ENCODE measurements at places on chromosomes 11 and 22. TPM values are rescaled to one million over a fixed set of nuclear protein-coding genes. Genes with fewer than 3 reads are reported as not detected.

Gene MRGPRX3
- not detected for total RNA-seq

Gene GP1BB
- total RNA-seq = 63.4 TPM

Gene SLC3A2
- total RNA-seq = 380 TPM

Gene PRODH
- total RNA-seq = 5.9 TPM

Gene CCDC188
- 0.36 TPM for total RNA-seq

- DNase-seq = no peak
- no peak overlapping the region for H3K27ac ChIP-seq
- H3K36me3 ChIP-seq = no peaks in the 10 kb centered on the region
- H3K4me3 ChIP-seq = no peak overlapping the region
Observed at GRCh38 chr11:15627560-15627959, 512.8 kb downstream of the INSC start.

- H3K4me3 ChIP-seq = no peak overlapping the region
- no peak for DNase-seq
- H3K27ac ChIP-seq = no peak overlapping the region
- H3K36me3 ChIP-seq = no peaks in the 10 kb centered on the region
- no peaks in the 10 kb centered on the region for H3K27me3 ChIP-seq
- no peaks in the 10 kb centered on the region for H3K4me1 ChIP-seq
Observed at GRCh38 chr11:29578806-29579205, 438.0 kb downstream of the KCNA4 start.

- no peak for DNase-seq
- H3K27me3 ChIP-seq = peaks cover 23% of the 10 kb centered on the region
- H3K27ac ChIP-seq = no peak overlapping the region
- no peaks in the 10 kb centered on the region for H3K4me1 ChIP-seq
- H3K4me3 ChIP-seq = no peak overlapping the region
Observed at GRCh38 chr11:4577761-4578160, 3.8 kb upstream of the OR52I2 start.

DNA sequence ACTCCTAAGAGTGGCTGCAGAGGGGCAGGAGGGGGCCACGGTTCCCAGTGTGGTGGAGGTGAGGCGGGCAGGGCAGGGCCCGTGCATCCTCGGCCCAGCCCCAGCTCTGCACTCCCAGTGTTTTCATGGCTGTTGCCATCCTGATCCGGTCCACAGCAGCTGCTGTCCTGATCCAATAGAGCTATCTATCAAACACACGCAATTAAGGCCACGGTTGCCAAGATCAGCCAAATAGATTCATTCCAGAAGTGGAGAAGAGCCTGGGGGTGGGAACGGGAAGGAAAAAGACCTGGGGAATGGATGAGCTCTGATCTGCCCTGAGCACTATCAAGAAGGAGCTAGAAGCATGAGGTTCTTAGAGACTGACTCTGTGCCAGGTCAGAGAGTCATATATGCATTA lies 160.9 kb upstream of the SYT13 start:
- DNase-seq = no peak
- peaks cover 54% of the 10 kb centered on the region for H3K27me3 ChIP-seq
- no peaks in the 10 kb centered on the region for H3K36me3 ChIP-seq

DNA sequence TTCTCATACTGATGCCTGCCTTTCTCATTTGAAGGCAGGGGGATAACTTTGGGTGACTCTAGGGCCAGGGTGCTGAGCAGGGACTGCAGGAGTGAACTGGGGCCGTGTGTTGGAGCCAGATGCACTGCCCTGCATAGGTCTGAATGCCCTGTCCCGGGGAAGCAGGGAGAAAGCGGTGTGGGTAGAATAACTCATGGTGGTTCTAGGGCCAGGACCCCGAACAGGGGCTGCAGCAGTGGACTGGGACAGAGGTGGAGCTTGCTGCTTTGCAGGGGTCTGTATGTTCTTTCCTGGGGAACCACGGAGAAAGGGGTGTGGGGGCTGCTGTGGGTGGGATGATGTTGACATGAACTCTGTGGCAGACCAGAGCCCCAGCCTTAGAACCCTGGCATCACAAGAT lies 52.9 kb downstream of the GAB4 start:
- H3K36me3 ChIP-seq = no peaks in the 10 kb centered on the region
- DNase-seq = peak; percentile 49
- no peaks in the 10 kb centered on the region for H3K27me3 ChIP-seq
- no peak overlapping the region for H3K27ac ChIP-seq
- no peaks in the 10 kb centered on the region for H3K4me1 ChIP-seq

DNA sequence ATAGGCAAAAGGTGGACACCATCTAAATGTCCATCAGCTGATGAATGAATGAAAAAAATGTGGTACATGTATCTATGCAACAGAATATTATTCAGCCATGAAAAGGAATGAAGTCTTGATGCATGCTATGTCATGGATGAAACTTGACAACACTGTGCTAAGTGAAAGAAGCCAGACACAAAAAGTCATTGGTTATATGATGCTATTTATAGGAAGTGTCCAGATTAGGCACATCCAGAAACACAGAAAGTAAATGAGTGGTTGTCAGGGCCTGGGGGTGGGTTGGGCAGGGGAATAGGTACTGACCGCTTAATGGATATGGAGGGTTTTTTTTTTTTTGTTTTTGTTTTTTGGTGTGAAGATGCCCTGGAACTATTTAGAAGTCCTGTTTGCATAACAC lies 21.7 kb upstream of the MN1 start:
- H3K27ac ChIP-seq = no peak overlapping the region
- peaks cover 1% of the 10 kb centered on the region for H3K36me3 ChIP-seq
- DNase-seq = no peak
- H3K27me3 ChIP-seq = no peaks in the 10 kb centered on the region

- no peaks in the 10 kb centered on the region for H3K36me3 ChIP-seq
- H3K27me3 ChIP-seq = no peaks in the 10 kb centered on the region
- DNase-seq = no peak
- H3K4me1 ChIP-seq = peaks cover 46% of the 10 kb centered on the region
- H3K4me3 ChIP-seq = no peak overlapping the region
- peak overlapping the region; percentile 28 for H3K27ac ChIP-seq
Observed at GRCh38 chr11:9858218-9858617, 194.3 kb downstream of the SWAP70 start.

GRCh38 chr11:11856638-11857037 lies 14.9 kb downstream of the USP47 start:
- no peaks in the 10 kb centered on the region for H3K36me3 ChIP-seq
- H3K27me3 ChIP-seq = no peaks in the 10 kb centered on the region
- DNase-seq = no peak
- peaks cover 35% of the 10 kb centered on the region for H3K4me1 ChIP-seq

- no peak for DNase-seq
- H3K27me3 ChIP-seq = no peaks in the 10 kb centered on the region
- H3K27ac ChIP-seq = no peak overlapping the region
Observed at GRCh38 chr22:17803609-17804270, 29.5 kb upstream of the BID start.

- DNase-seq = no peak
- no peak overlapping the region for H3K4me3 ChIP-seq
- no peaks in the 10 kb centered on the region for H3K4me1 ChIP-seq
- H3K27me3 ChIP-seq = peaks cover 12% of the 10 kb centered on the region
- peaks cover 1% of the 10 kb centered on the region for H3K36me3 ChIP-seq
Observed at GRCh38 chr11:97463891-97464290, 1074.1 kb downstream of the JRKL start.

DNA sequence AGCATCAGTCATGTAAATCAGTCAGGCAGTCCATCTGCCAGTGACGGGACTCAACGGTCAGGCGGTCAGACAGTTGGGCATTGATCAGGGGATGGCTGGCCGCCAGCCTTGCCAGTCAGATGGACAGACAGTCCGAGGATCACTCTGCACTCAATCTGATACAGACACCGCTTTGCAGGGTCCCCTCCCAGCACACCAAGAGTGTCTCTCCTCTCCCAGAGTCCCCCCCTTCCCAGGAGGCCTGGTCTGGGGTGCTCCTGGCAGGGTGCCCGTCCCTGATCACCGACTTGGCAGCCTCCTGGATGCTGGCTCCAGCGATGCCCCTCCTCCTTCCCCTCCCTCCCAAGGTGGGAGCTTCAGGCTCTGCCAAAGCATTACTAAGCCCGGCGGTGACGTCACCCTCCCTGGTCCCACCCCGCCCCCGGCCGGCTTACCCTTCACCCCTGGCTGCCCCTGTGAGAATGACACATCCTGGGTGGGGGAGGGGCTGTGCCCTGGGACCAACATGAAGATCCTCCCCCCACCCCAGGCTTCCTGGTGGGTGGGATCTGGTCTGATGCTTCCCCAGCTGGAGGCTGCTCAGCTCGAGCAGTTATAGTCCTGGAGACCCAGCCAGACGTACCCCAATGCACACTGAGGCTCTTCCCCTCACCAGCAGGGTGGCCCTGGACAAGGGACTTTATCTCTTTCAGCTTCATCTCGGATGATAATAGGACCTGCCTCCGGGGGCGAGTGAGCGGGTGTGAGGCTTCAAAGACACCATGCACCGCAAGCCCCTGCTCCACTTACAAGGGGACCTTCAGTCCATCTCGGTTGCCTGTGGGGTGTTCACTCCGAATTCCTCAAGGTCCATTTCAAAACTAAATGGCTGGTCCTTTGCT lies 69.2 kb downstream of the CD82 start:
- no peak overlapping the region for H3K4me3 ChIP-seq
- peak; percentile 80 for DNase-seq
- no peaks in the 10 kb centered on the region for H3K36me3 ChIP-seq
- peaks cover 18% of the 10 kb centered on the region for H3K4me1 ChIP-seq
- H3K27ac ChIP-seq = no peak overlapping the region

DNA sequence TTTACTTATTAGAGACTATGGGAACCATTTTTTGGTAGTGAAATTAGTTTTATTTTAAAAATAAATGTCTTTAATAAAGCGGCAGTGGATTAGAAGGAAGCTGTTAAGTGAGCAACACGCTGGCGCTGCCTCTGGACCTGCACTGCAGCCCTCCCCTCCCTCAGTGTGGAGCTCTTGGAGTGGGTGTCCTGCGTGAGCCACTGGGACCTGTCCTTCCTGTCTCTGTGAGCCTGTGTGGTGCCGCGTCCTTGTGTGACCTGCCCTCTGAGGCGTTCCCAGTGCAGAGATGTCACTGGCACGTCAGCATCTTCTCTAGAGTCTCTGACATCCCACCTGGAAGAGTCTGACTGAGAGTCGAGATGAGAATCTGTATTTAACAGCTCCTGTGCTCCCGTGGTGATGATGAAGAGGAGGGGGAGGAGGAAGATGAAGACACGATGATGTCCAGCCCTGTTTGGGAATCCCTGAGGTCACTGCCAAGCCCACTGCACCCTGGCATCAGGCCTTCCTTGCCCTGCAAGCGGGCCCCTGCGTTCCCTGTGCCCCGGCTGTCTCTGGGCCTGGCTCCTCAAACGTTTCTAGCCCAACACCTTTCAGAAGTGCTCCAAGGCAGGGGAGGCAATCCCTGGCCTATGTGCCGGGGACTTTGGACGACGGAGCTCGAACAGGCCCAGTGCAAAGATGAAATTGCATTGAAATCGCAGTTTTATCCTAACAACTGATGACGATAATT lies 271.8 kb downstream of the TBC1D22A start:
- H3K4me1 ChIP-seq = peaks cover 12% of the 10 kb centered on the region
- no peaks in the 10 kb centered on the region for H3K27me3 ChIP-seq
- no peaks in the 10 kb centered on the region for H3K36me3 ChIP-seq
- peak; percentile 65 for DNase-seq
- no peak overlapping the region for H3K4me3 ChIP-seq
- no peak overlapping the region for H3K27ac ChIP-seq

DNA sequence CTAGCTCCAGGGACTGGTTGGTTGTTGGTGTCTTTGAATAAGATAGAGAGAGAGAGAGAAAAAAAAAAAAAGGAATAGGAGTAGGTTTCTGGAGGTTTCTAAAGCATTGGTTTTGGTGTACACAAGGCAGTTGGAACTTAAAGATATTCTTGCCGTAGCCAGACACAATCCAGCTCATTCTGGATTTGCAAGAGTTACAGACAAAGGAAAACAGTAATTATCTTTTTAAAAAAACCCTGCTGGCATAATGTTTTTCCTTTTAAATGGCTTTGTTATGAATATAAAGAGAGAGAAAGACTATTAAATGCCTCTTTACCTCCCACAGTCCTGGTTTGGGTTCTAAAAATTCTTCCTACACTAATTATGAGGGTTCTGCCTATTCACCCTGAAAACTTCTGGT lies 120.4 kb upstream of the RAG2 start:
- peaks cover 26% of the 10 kb centered on the region for H3K27me3 ChIP-seq
- no peaks in the 10 kb centered on the region for H3K4me1 ChIP-seq
- DNase-seq = no peak
- H3K4me3 ChIP-seq = no peak overlapping the region

GRCh38 chr11:117993988-117994745 lies 8.0 kb downstream of the IL10RA start:
- no peak overlapping the region for H3K4me3 ChIP-seq
- no peak for DNase-seq
- peaks cover 7% of the 10 kb centered on the region for H3K4me1 ChIP-seq

DNA sequence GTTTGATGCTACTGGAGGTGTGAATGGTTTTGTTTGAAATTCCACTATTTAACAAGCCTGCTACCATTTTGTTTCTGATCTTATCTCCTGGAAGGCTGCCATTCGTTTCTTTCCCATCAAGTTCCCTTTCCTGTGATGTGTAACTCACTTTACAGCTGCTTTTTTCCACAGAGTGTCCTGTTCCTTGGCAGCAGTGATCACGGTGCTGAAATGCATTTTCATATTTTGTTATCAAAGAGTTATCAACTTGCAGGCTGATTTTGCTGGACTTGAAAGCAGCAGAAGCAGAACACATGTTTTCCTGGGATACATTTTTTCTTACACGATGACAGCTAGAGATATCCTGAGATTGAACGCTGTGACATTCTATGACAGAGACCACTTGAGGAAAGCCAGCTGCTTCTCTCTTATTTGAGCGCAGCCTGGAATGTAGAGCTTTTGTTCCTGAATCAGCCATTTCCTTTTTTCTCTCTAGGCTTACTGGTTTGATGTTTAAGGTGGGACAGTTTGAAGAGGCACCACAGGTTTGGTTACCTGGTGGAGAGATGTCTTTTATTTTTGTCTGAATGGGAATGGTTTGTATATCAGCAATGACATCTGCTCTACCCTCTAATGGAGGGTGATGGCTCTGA lies 34.7 kb downstream of the PRR14L start:
- no peak overlapping the region for H3K27ac ChIP-seq
- no peaks in the 10 kb centered on the region for H3K4me1 ChIP-seq
- no peaks in the 10 kb centered on the region for H3K27me3 ChIP-seq
- no peak for DNase-seq
- peaks cover 45% of the 10 kb centered on the region for H3K36me3 ChIP-seq
